ENCODE measurements at places on chromosomes 7 and 10.

DNA sequence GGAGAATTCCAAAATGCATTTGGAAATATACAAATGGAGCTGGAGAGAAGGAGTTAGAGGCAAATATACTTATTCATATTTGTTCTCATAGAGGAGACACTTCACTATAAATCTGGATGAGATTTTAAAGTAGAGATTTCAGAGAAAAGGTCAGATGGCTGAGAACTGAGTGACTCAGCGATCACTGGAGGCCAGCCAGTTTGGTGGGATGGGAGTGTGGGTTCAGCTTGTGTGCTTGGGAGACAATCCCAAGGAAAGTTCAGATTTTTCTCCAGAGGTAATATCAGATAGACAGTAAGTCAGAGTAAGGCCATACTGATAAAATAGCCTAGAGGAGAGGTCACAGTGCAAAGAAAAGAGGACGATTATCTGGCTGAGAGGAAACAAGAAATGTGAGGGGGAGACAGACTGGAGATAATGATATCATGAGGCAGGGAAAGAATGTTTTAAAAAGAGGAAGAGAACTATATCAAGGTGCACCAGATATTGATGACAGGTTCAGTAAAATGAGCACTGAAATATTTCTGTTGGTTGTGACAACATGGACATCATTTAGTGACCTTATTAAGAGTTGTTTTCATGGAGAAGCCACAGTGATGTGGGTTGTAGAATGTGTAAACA is 67.0 kb downstream of the MDFIC start:
- DNase-seq: peak; percentile 73

DNA sequence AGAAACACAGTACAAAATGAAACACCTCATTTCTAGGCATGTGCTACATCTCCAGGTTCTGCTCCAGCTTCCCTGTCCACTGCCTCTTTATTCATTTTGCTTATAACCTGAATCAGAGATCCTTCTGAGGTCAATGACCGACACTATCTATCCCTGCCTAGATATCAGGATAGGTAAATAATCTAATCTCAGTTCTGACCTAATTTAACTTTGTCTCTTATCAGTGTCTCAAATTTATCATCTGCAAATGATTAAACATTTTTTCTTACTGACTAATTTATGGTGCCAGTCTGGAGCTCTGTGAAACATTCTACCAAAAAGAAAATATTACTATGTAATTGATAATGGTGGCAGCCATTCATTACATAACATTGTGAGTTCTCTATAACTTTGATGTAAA is 61.1 kb downstream of the SGCE start:
- DNase-seq: no peak

GRCh38 chr10:93968540-93968945 is 25.2 kb upstream of the PLCE1 start:
- DNase-seq: no peak

DNA sequence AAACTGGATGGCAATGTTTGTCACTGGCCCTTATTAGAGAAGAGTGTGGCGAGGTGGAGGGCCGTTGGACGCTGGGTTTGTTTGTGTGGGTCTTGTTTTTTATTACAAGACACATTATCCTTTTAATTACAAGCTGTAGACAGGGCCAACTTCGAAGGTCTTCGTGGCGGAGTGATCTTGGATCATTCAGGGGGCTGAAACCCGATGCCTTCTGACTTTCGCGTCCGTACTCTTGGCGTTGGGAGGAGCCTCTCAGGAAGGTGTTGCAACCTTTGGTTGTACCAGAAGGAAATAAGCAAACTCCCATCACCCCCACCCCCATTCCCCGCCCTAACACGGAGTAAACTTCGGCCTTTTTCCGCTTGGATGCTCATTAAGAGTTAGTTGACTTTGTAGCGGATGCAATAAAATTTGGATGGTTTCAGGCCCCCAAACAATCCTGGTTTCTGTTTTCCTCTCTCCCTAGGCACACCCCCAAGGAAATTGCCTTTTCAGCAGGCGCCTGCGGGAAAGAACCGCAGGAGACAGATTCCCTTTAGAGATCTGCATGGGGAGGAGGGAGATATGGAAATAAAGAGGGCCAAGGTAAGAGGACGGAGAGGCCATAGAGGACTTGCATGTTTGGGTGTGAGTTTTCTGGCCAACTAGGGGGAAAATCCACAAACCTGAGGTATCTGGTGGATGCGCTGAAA is 294.5 kb upstream of the NFE2L3 start:
- DNase-seq: no peak

- no peak for DNase-seq
These were observed 42.3 kb downstream of the BRI3 start for GRCh38 chr7:98323597-98324322.

GRCh38 chr10:98417481-98417959 is 2.5 kb upstream of the PYROXD2 start:
- DNase-seq: no peak

GRCh38 chr10:46291817-46292572 is 5.2 kb downstream of the ANTXRL start:
- DNase-seq: peak; percentile 19
